NCI-H1436 treated with DMSO at 0.1 percent for 48 hours (cell line): ENCODE measurements at places on chromosomes 7 and 10.

DNA sequence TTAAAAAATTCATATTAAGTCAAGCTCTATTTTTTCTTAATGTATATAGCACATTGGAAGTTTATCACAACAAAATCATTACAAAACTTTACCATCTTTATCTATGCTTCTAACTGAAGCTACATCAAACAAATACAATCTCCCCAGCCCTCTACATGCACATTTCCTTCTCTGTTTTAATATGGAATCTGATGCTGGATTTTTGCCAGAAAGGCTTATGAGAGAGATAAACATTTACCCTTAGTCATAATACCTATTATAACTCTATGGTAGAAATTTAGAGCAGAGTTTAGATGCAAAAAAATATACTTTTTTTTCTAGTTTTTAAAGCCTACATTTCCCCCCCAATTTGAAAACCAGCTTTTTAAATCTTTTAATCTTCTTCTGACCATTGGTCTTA, 1198.6 kb downstream of the GATA3 start:
- no peak for DNase-seq

GRCh38 chr7:37212051-37212450, 236.6 kb downstream of the ELMO1 start:
- DNase-seq, result no peak

GRCh38 chr7:15334536-15335263, 227.1 kb downstream of the AGMO start:
- DNase-seq, result peak; percentile 33

DNA sequence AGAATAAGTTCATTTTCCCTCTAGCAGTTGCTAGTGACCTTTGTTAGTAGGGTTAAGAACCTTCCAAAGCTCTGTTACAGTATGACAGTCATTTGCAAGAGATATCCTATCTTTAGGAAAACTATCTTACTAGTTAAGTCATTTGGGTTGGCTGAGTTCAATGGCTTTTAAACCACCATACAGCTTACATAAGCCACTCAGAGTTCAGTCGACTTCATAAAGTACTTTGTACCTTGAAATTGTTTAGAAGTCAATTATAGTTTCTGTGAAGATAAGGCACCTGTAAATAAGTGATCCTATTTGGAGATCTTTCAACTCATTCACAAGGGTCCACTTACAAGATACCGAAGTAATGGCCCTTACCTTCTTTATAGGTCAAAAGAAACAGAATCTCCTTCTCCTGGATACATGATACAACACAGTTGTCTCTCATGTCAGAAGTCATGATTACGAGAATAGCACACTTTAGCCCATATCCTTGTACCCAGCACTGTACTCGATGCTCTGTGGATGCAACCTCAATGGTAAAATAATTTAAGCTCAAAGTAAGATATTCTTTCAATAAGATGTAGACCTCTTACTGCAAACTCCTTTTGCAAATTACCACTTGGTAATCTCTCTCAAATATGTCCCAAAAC, 11.9 kb upstream of the ABCC2 start:
- DNase-seq, result no peak
